G401 (cell line): ENCODE measurements at places on chromosomes 6 and 20.

- peak; percentile 88 for DNase-seq
Observed at GRCh38 chr6:55578537-55579363, at the start of gene HMGCLL1. HMGCLL1 (minus strand) TSS chr6:55579192; CDS start chr6:55579055, 137 bp downstream.

- no peak for DNase-seq
Observed at GRCh38 chr6:50087231-50087954, 37.7 kb upstream of the DEFB112 start.

DNA sequence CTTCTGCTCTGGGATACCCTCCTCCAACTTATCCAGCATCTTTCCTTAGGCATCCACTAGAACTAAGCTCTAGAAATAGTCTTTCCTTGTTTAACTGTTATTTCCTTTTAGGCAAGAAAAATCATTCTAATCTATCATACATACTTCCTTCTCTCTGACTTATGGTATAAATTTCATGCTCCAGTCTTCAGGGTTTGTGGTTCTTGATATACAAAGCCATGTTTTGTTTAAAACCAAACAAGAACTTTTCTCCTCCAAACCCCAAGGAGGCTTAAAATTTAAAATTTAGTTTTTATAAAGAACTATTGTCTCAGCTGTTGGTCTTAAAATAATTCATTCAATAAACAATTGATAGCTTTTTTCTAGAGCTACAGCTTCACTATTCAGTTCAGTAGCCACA lies 77.2 kb downstream of the CD164 start:
- no peak for DNase-seq

GRCh38 chr6:30463651-30464618 lies 25.4 kb upstream of the HLA-E start:
- no peak for DNase-seq

DNA sequence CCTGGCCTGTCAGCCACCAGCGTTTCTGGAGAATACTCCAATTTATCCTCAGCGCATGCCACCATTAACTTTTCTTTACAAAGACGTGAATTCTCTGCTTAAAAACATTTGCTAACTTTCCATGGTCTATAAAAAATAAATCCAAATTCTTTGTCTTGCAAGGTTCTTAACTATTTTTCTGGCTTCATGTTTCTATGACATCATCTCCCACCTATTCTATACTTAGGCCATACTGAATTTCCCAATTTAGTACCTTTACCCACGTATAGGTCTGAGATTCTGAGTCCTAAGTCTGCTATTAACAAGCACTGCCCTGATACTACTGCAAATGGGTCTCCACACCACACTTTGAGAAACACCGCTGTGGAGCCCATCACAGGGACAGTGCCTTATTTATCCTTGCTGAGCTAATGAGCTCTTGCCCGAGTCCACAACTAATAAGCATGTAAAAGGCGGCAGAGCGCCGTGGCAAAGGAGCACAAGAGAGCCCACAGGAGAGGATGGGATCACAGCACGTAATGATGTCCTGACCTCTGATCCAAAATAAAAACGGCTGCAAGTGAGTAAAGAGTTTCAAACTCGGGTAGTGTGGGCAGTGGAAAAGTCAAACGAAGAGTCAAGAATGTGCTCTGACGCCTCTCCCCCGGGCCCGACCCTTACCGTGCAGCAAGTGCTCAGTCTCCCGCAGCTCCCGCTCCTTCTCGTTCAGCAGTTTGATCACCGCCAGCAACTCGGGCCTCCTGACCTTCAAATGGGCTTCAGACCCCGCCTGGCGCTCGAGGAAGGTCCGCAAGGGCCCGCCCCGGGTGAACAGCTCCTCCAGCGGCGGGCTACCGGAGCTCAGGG lies 519 bp downstream of the MTRF1L start:
- DNase-seq, result peak; percentile 39

DNA sequence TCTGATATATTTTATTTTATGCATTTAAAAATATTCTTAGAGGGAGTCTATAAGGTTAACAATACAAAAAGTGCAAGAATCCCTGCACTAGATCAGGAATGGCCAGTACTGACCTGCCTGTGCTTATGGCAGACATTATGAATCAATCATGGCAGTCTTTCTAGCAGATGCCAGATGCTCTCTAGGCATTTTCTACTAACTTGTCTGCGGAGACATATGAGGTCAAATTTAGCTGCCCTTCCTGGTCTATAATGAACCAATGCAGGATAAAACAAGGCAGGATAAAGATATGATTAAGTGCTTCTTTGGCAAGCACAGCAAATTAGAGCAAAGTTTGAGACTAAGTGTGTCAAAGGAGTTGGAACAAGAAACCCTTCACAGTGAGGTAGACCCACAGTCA lies 46.6 kb upstream of the RNF24 start:
- DNase-seq, result no peak

GRCh38 chr6:154805288-154805911 lies 72.2 kb downstream of the SCAF8 start:
- DNase-seq, result peak; percentile 63

GRCh38 chr6:148192310-148192709 lies 150.3 kb upstream of the SASH1 start:
- no peak for DNase-seq

GRCh38 chr6:93238632-93239031 lies 180.7 kb downstream of the EPHA7 start:
- no peak for DNase-seq

- no peak for DNase-seq
Observed at GRCh38 chr6:11473008-11473740, 64.4 kb upstream of the TMEM170B start.

GRCh38 chr6:38030380-38030779 lies 210.9 kb downstream of the ZFAND3 start:
- no peak for DNase-seq

GRCh38 chr6:80098392-80098791 lies 8.1 kb upstream of the BCKDHB start:
- DNase-seq, result no peak

DNA sequence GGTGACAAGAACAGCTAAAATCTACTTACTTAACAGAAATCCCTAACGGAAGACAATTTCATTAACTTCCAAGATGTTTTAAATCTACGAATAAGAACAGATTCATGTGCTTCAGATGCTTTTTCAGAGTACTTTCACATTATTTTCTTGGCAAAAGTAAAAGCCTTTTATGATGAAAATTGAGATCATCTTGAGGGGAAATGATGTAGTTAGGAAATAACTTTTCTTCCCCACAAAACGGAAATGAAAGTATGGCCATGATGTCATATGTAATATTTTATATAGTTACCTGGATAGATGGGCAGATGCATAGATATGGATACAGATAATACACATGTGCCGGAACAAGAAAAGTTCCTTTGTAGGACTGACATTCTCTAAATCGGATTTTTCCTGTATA lies 32.8 kb downstream of the SASH1 start:
- no peak for DNase-seq

GRCh38 chr6:74657931-74658330 lies 547.9 kb downstream of the COL12A1 start:
- DNase-seq, result no peak
